ENCODE measurements at places on chromosomes 2 and 18. TPM values are rescaled to one million over a fixed set of nuclear protein-coding genes. Genes with fewer than 3 reads are reported as not detected.

DNA sequence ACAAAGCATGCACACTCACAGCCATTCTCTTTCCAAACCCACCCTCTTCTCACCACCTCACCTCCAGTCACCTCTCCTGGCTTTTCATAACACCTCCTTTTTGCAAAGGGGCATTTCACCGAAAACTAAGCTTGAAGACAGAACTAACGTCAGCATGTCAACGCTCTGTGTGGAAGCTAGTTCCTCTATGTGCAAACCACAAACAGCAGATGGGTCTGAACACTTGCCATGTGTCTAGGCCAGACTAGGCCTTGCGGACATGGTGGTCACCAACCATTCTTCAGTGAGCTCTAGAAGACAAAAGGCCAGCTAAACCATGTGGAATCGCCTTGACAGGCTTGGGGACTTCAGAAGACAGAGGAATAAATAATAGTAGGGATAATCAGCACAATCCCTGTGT lies 148.5 kb downstream of the TXNL1 start:
- DNase-seq = no peak

DNA sequence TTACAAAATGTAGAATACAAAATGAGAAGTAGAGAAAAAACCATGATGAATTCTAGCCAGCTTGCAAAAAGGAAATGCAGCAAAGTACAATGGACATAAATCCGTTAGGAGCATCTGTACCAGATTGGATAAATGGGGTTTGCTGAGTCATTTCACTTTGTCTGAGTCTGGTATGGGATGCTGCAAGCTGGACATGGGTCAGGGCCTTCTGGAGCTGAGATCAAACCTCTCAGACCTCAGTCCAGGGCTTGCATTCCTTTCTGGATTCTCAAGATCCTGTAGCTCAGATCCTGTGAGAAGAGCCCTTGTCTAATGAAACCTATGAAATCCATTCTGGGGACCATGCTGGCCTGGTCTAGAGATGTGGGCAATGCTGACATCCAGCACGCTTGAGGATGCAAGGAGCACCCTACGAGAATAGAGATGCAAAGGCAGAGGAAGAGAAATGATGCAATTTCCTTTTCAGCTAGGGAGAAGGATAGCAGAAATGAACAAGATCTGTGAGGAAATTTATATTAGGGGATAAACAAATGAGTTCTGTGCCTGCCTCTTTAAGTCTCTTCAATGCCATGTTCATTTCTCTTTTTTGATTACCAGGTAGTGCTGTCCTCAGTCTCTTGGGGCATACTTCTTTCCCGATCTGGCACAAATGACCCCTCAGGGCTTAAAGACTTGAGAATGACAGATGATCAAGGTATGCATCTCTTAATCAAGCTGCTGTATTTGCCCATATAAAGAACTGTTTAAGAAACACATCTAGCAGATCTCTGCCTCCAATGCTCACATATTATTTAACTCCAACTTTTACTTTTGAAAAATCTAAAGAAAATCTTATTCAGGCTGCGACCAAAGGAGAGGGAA lies 230.4 kb downstream of the MEIS1 start:
- DNase-seq = no peak

DNA sequence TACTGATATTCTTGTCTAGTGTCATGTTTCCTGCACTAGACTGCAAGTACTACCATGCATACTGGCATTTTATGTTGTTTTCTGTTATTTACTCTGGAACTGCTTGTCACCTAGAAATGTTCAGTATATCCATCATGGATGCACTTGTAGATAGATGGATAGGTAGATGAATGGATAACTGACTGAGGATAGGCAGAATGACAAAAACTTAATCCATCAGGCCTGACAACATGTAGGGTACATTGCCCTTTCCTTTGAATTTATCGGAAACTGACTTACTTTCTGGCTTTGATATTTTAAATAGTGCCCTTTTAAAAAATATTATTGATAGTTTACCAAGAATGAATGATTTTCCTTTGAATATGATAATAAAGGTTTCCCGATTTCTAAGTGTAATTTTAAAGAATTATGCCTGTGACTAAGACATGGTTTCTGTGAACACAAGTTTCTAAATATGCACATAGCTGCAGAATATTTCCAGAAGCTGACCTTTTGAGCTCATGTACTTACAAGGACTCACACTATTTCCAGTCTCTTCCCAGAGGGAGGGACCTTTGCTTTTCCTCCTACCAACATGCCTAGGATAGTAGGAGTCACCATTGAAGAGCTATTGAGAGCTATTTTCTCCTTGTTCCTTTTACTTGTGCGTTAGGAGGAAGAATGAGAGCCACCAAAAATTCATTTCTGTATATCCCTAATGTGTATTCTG lies 81.3 kb downstream of the ANKRD12 start:
- no peak for DNase-seq

DNA sequence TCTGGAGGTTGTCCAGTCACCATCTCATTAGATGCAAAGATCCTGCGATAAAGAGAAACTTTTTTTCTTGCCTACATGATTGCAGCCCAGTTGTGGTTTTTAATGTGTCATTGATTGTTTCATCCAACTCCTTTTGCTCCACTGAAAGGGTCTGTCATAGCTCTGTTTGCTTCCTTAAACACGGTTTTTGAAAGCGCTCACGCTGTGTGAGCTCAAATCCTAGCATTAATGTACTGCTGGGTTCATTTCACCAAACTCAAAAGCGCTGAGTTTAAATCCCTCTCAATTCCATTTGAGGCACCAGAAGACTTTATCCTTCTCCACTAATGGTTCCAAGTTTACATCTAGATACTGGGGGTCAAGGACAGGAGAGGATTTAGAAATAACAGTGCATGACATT lies 53.6 kb downstream of the CDK15 start:
- no peak for DNase-seq

DNA sequence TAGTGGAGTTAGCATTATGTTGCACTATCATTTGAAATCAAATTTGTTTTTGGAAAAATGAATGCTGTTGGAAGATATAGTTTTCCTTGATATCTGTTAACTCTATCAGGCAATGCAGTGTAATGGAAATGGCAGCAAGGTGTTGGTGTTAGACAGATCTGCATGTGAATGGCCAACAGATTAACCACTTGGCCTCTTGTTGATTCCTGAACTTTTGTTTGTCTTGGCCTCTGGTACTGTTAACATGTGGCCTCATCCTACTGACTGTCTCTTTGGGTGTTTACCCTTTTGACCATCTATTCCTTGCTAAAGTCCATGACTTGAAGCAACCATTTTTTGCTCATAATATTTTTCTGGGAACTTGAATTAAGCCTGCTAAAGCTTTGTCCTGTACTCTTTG lies 110.2 kb upstream of the CDH2 start:
- no peak for DNase-seq

DNA sequence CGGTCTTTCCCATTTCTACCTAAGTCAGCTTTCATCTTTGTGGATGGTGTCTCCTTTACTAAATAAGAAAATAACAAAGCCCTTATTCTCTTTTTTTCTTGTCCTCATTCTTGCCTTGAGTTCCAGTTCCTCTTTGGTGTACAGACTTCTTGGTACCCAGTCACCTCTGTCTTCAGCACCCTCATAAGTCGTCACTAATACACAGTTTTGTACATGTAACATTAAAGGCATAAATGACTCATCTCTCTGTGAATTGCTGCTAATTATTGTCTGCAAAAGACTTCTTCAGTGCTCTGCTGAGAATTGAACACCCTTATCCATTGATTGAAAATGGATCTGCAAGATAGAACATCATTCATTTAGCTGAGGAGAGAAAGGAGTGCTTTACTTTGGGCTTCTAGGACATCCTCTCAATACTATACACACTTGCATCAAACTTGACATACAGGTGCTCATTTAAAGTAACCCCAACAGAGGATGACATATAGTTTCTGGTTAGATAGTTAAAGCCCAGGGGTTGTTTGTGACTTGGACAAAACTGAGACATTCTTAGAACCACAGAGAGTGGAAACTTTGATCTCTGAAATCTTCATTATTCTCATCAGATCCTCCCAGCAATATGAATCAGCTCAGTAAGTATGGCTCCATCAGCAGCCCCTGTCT lies 97.0 kb downstream of the XRCC5 start:
- DNase-seq = no peak

DNA sequence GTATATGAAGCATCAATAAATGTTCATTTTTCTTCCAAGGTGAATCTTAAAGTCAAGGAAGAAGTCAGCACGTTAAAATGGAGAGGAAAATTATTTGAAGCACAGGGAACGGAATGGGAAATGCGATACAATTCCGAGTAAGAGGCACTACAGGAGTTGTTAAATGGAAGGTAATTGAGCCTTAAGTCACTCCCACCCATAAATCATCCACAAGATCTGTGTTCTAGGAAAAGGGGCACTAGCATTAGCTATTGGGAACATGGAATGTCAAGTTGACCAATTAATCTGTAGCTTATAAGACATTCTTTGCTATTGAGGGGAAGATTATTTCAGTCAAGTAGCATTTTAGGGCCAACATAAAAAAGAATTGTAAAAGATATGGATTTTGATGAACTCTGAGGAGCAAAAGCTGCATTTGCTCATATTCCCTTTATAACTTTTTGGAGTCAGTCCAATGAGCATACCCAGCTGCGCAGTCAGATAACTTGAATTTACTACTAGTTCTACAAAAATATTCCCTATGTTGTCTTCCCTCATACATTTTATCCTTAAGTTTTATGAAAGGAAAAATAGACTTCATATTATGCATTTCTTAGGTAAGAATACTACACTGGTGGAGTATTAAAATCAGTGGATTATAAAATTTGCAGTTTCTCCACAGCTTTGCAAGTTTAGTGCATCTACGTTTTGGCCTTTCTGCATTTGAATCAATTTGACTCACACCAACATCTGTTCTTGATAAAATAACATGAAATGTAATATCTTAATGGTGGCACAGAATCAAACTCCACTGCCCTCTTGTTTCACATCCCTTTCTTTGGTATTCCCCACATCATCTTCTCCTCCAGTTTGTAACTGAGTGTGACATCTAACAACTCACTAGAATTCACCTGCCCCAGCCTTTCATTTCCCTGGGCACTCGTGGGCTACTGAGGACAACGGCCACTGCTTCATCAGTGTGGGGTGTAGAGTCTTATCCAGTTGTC lies 95.6 kb downstream of the SP3 start:
- no peak for DNase-seq

DNA sequence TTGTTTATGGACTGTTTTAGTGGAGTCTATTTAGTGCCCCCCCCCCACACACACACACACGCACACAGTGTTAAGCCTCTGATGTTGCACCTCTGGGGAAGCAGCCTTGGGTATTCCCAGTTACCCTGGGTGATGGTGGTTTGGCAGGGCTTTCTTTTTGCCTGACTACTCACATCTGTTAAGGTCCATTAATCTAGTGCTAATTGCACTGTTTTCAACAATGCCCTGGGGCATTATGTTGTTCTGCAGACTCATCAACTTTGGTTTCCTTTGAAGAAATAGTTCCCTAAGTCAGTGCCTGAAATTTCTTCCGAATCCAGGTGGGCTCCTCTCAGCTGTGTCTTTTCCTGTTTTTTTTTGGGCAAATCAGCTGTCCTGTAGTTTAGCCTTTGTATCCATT lies 34.7 kb downstream of the SPOPL start:
- DNase-seq = no peak

Gene EHD3
- 28.7 TPM for total RNA-seq

Gene MOGAT1
- not detected for total RNA-seq

Gene BCL2
- total RNA-seq = 13.5 TPM

Gene BUB1
- 1.1 TPM for total RNA-seq

Measured in posterior vena cava (tissue), 2 donors.